ENCODE measurements at places on chromosomes 3 and 15.

- DNase-seq, result no peak
Measured at GRCh38 chr3:45693941-45694521, 4.8 kb downstream of the SACM1L start.

- DNase-seq, result no peak
Measured at GRCh38 chr15:69217381-69217780, 56.9 kb downstream of the GLCE start.

- DNase-seq, result no peak
Measured at GRCh38 chr3:64488939-64489338, 198.9 kb downstream of the ADAMTS9 start.

- DNase-seq, result peak; percentile 46
Measured at GRCh38 chr3:113249111-113249510, 37.8 kb downstream of the BOC start.

GRCh38 chr15:58407778-58408177 is 24.0 kb upstream of the LIPC start:
- no peak for DNase-seq

DNA sequence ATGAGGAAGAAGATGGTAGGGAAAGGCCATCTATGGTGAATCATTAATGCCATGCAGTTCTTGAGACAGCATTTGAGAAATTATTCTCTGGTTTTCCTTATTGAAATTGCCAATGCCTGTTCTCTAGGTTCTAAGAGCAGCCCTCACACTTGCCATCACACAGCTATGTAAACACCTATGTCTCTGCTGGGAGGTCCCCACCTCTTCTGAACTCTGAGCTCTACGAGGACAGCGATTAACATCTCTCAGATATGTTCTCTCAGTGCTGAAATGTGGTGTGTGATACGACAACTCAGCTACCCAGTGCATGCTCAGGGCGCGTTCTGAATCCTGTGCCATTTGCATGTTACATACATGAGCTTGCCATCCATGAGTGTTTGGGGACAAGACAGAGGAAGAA is 131.3 kb upstream of the CTDSPL start:
- no peak for DNase-seq

DNA sequence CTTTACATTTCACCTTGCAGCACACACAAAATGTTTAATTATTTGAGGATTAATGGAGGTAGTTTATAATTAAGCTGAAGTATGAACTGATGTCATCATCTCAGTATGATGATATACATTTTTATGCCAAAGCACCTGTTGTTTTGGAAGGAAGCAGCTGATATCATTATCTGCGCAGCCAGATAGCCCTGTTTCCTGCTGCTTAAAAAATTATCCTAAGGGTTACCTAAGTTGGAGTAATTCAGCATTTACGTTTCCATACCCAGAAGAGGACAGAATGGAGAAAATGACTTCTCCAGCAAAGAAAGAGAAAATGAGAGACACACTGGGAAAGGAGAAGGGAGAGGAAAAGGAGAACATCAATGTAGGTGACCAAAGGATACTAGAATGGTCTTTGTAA is 370.3 kb upstream of the PLSCR5 start:
- DNase-seq, result peak; percentile 9

DNA sequence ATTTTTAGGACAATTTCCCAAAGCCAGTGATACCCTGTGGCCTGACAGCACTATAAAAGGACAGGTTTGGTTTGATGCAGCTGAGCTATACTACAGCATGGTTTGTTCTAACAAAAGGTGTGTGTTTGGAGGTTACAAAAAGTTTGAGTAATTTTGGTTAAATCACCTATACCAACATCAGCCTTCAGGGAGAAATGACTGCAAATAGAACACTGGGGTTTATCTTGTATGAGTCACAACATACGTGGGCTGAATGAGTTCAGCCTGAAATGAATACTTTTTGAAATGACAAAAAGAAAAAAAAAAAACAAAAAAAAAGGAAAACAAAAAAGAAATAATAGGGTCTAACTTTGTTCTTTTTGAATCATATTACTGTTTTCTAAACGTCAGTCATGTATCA is 345.7 kb downstream of the CNTN3 start:
- DNase-seq, result no peak

DNA sequence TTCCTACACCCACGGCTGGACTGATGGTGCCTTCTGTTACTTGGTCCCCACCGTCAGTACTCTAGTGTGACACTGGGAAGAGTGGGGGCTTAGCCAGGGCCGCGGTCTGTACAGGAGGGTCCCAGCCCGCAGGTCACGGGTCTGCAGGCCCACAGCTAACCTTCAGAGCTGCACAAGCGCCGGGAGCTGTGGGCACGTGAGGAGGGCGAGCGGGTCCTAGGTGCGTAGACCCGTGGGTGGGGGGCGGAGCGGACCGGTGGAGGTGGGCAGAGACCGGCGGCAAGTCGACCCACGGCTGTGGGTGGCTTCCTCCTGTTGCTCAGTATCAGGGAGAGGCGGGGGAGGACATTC is 1.2 kb downstream of the TNFAIP8L3 start:
- DNase-seq, result no peak

DNA sequence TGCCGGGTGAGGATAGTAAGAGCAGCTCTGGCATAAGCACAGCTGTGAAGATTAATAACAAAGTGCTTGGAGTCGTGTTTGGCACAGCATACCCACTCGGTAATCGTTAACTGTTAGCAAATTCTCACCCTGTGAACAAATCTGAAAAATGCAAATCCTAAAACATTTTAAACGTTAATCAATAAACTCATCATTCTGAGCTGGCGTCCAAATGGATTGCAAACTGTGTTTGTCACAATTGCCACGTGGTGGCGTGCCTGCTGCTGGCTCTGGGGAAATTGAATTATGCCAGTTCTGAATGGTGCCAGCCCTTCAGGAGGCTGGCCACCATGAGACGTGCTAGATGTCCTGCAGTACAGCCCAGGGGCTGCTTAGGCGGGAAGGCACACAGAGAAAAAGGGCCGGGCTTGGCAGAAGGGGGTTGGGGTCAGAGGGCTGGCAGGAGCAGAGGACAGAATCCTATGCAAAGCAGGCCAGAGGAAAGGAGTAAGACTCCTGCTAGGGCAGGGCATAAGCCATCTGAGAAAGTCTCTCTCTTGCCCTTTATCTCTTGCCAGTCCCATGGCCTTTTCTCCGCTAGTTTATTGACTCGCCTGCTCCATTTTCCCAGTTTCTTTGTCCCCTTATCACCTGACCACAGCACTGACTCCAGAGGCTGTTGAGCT is 22.1 kb upstream of the POLG start:
- DNase-seq, result peak; percentile 59

GRCh38 chr3:194284351-194284750 is 66.8 kb downstream of the CPN2 start:
- DNase-seq, result no peak

DNA sequence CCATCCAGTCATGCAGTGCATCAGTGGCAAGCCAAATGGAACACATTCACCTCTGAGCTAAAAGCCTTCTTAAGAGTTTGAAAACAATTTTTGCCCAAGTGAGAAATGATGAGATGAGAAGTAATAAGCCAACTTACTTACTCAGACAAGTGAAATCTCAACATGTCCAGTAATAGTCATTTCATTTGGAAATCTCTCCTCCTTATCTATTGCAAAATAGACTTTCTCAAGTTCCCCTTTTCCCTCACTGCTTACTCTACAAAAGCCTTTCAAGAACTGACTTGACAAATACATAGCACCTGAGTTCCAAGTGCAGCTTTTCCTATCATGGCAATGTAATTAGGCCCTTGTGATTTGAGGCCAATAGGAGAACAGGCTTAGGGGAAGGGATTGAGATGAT is 282.3 kb downstream of the SLC9A9 start:
- DNase-seq, result peak; percentile 65

DNA sequence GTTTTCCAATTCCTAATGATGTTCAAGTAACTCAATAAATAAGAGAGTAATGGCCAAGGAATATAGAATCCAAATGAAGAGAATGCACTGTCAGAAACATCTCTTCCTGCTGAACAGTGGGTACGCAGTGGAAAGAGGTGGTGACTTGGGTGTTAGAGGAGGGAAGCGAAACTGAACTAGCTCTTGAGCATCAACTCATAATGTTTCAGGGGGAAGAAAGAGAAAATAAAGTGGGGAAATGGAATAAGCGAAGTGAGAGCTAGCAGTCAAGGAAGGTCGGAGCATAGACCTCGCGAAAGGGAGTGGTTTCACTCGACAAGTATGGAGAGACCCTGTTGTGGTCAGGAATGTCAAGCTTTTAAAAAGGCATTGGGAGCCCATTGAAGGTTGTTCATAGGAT is 309.5 kb downstream of the GAP43 start:
- DNase-seq, result no peak

DNA sequence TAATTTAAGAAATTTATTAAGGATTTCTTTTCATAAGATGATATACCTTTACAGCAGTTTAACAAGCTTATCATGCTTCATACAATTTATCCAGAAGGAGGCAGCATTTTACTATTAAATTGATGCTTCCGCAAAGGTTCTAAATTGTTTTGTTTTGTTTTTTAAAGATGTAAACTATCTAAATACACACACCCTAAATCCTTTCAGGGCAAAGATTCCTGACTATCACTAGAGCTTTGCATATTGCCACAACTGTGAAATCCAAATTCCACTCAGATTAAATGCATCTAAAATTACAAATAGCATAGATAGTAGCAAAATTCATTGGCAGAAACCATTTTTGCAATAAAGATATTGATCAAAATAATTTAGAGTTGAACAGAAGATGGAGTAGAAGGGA is 44.5 kb upstream of the CCNL1 start:
- DNase-seq, result peak; percentile 70
